ENCODE measurements at places on chromosomes 12 and 14.

- no peak for DNase-seq
Measured at GRCh38 chr12:122125452-122126341, 47.1 kb downstream of the MLXIP start.

- no peak for DNase-seq
Measured at GRCh38 chr12:91892081-91892855, 253.4 kb downstream of the BTG1 start.

DNA sequence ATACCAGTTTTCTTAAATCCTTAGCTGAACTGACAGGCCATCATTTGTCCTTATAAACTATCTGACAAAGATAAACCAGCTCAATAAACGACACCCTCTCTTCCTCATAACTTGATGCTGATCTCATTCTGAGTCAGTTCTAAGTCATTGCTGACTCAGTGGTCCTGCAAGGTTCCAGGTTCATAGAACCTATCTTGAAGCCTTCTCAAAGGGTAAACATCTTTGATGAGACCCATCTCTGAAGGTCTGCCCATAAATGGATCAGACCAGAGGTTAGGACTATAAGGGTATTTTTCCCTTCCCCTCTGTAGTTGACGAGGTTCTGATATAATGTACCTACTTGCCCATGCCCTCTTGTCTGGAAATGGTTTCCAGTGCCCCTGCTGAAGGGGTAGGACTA is 11.9 kb downstream of the NAA25 start:
- DNase-seq = no peak

DNA sequence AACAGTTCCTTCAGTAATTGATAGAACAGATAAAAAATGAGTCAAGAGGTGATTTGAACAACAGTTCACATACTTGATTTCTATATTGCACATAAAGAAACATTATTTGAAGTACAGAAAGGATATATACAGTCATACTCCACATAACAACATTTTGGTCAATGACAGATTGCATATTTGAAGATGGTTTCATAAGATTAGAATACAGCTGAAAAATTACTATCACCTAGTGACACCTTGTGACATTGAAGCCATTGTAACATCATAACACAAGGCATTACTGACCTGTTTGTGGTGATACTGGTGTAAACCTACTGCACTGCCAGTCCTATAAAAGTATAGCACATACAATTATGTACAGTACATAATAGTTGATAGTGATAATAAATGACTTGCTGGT is 43.1 kb upstream of the ABCC9 start:
- no peak for DNase-seq

- DNase-seq = no peak
Measured at GRCh38 chr12:13101821-13102375, 1.6 kb downstream of the GSG1 start.

DNA sequence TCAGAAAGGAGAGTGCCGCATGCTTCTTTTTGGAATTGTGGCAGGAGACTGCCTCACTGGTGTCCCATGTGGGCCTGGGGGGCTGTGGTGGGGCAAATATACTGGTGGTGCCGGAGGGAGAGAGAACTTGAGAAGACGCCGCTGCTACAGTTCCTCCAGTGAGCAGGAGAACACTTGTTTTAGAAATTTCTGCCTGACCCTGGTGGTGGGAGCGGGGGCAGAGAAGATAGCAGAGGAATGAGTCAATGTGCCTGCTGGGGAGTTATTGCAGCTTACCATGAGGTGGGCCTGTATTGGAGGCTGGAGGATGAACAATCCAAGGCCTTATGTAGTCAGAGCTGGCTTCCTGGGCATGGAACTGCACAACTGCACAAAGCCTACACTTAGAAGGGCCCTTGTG is 211.8 kb downstream of the SNAPC1 start:
- DNase-seq = no peak

- DNase-seq = no peak
Measured at GRCh38 chr12:113333877-113334785, 778 bp downstream of the SLC8B1 start.

GRCh38 chr12:106150555-106150954 is 11.8 kb upstream of the NUAK1 start:
- no peak for DNase-seq

DNA sequence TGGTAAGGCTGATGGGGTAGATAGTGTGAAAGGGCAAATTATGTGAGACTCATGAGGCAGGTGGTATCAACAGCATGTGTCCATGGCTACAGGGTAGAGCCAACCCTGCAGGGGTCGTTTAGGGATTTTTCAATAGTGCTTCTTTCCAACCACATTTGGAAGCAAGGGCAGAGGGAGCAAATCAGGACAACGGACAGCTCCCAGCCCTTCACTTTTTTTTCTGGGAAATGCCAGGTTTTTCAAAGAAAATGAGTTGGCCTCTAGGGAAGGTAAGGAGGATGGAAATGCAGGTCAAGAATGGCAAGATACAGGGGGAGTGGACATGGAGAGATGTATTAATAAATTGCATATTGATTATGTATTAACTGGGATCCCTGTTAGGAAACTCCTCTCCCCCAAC is 4.9 kb upstream of the CMA1 start:
- DNase-seq = no peak

- DNase-seq = no peak
Measured at GRCh38 chr14:103008768-103009357, 48.5 kb downstream of the CDC42BPB start.

GRCh38 chr14:89428546-89429198 is 11.6 kb upstream of the FOXN3 start:
- no peak for DNase-seq

GRCh38 chr14:75050852-75051555 is at the start of gene MLH3:
Gene MLH3, minus strand, starts transcription at chr14:75051467. Its CDS starts 1,812 bp downstream, at chr14:75049655.
- peak; percentile 39 for DNase-seq

GRCh38 chr12:42923156-42923555 is 333.6 kb upstream of the PRICKLE1 start:
- DNase-seq = no peak

DNA sequence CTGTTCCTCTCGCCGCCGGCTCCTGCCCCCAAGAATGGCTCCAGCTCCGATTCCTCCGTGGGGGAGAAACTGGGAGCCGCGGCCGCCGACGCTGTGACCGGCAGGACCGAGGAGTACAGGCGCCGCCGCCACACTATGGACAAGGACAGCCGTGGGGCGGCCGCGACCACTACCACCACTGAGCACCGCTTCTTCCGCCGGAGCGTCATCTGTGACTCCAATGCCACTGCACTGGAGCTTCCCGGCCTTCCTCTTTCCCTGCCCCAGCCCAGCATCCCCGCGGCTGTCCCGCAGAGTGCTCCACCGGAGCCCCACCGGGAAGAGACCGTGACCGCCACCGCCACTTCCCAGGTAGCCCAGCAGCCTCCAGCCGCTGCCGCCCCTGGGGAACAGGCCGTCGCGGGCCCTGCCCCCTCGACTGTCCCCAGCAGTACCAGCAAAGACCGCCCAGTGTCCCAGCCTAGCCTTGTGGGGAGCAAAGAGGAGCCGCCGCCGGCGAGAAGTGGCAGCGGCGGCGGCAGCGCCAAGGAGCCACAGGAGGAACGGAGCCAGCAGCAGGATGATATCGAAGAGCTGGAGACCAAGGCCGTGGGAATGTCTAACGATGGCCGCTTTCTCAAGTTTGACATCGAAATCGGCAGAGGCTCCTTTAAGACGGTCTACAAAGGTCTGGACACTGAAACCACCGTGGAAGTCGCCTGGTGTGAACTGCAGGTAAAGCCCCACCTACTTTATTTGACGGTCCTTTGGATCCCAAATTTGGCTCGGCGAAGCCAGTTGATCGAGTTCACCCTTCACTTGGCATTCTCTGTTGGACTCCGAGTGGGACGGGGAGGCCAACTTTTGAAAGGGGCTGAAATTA is 1.5 kb downstream of the WNK1 start:
- no peak for DNase-seq

DNA sequence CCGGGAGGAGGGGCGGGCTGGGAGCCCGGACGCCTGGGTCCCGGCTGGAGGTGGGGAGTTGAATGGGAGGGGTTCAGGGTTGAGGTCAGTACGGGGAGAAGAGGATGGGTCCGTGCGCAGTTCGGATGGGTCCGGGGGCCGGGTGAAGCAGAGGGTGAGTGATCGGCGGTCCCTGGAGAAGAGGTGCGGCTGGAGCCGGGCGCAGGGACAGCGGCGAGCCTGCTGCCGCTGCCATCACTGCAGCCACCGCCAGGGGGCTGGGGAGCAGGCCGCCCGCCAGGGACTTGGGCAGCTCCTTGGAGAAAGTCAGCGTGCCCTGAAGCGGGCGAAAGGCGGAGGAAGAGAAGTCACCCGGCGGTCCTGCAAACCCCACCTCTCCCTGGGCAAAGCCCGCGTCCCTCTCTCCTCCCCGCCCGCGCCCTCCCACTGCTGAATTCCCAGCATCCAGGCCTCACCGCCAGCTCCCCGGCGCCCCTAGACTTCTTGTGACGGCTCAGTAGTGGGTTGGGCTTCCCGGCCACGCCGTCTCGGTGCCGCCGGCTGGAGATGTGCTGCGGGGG is 6.0 kb upstream of the GPR84 start:
- no peak for DNase-seq

DNA sequence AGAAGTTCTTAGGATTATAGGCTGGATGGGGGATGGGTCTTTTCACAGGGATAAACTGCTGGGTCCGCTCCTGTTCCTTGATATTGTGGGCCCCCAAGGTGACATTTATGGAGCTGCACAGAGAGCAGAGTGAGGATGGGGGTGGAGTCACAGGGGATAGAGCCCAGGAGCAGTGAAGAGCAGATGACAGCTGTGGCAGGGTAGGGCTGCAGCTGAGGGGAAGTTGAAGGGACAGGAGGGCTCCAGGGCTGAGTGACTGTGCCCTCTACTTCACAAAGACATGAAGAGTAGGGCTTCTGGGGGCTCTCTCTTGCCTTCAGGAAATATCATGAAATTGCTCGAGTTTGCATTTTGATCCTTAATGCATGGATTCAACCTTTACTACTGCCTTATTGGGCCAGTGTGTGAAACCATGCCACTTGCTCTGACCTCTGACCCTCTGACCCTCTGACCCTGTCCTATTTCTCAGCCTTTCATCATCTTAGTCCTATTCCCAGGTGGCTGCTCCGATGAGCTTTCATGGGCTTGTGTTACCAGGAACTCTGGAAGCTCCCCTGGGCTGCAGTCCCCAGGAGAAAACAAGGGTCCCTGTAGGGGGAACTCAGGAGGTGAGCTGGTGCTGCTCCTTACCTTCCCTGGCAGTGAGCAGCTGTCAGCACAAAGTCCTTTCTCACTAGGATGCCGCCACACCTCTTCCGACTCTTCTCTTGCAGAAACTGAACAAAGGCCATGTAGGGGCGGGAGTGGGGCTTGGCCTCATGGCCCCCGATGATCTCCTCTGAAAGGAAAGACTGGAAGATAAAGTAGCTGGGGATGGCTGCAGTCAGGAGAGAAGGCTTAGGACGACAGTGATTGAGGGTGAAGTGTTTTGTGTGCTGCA is 1.6 kb downstream of the GZMH start:
- DNase-seq = no peak

GRCh38 chr14:33480071-33480886 is 470.6 kb downstream of the EGLN3 start:
- DNase-seq = no peak

DNA sequence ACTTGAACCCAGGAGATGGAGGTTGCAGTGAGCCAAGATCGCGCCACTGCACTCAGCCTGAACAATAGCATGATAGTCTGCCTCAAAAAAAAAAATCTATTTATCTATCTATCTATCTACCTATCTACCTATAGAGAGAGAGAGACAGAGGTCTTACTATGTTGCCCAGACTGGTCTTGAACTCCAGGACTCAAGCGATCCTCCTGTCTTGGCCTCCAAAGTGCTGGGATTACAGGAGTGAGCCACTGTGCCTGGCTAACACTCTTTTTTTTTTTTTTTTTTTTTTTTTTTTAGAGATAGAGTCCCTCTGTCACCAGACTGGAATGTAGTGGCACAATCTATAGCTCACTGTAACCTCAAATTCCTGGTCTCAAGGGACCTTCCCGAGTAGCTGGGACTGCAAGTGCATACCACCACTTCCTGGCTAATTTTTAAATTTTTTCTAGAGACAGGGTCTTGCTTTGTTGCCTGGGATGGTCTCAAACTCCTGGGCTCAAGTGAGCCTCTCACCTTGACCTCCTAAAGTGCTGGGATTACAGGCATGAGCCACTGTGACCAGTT is 1.9 kb downstream of the FAM186A start:
- DNase-seq = no peak

- DNase-seq = no peak
Measured at GRCh38 chr12:109053382-109054123, 1.2 kb downstream of the USP30 start.
